ENCODE measurements at places on chromosomes 6 and 20.

DNA sequence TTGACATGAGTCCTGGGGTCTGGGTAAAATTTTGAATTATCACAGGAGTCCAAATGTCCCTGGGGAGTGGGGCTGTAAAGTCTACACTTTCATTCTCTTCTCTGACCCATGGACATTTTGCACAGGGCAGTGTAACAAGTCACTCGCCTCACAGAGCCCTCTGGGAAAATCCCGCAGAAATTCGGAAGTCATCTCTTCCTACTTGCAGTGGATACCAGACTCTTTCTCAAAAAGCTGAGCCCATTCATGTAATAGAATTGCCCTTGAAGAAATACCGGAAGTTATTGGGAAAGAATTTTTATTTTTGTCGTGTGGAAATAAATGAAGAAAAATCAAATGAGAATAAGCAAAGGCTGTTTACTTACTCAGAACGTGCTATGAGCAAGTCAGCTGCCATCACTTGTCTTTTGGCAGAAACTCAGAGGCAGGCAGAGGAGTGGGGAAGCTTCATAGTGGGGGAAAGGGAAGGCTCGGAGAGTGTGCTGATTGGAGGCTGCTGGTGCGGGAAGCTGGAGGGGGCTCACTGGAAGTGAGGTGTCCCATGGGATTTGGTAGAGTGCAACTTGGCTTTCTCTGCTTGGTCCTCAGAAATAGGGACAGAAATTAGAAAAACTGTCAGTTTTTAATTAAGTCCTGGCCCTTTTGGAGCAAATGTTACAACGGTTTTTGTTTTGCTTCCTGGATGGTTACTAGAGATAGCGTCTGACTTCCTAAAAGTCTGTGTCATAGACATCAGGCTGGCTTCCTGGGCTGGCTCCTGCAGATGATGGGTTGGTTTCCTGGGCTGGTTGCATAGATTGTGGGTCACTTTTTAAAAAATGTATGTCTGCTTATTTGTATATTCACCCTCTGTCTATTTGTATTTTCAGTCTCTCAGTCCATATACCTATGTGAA is 79.8 kb upstream of the EEF1E1 start:
- DNase-seq = no peak

- no peak for DNase-seq
These were observed 31.5 kb downstream of the SLC16A10 start for GRCh38 chr6:111118826-111119225.

DNA sequence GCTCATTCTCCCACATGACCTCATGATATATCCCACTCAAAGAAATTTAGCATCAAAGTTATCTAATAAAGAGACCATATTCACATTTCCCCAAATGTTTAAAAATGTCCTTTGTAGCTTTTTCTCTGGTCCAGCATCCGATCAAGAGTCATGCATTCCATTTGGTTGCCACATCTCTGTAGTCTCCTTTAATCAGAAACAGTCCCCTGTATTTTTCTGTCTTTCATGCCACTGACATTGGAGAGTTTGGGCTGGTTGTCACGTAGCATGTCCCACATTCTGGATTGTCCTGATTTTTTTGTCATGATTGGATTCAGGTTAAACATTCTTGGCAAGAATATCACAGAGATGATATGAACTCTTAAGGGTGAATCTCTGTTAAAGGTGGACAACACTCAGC is 55.7 kb downstream of the SNX5 start:
- DNase-seq = no peak

DNA sequence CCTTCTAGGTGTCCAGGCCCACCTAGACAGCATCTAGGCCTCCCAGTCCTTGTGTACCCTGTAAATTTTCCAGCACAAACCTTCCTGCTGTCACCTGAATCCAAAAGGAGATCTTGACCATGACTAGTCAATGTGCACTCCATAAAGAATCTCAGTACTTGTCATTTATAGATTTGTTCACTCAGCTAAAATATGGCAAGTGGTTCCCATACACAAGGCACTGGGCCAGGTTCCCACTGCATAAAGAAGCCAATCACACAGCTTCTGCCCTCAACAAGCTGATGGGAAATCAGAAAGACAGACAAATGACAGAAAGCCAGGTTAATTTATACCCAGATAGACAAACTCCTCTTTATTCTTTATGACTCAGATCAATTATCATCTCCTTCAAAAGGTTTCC is 526.8 kb downstream of the CD83 start:
- no peak for DNase-seq

DNA sequence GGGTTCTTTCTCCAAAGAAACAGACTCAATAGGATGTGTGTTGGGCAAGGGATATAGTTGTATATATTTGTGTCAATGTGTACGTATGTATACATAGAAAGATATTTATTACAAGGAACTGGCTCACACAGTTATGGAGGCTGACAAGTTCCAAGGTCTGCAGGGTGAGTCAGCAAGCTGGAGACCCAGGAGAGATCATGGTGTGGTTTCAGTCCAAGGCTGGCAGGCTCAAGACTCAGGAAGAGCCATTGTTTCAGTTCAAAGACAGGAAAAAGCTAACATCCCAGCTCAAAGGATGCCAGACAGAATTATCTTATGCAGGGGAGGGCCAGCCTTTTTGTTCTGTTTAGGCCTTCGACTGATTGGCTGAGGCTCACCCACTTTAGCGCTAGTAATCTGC is 89.9 kb upstream of the RALGAPA2 start:
- DNase-seq = no peak

GRCh38 chr6:33812669-33813068 is 8.9 kb upstream of the MLN start:
- DNase-seq = peak; percentile 21

- peak; percentile 10 for DNase-seq
These were observed 129.2 kb upstream of the PRND start for GRCh38 chr20:4592316-4593148.

DNA sequence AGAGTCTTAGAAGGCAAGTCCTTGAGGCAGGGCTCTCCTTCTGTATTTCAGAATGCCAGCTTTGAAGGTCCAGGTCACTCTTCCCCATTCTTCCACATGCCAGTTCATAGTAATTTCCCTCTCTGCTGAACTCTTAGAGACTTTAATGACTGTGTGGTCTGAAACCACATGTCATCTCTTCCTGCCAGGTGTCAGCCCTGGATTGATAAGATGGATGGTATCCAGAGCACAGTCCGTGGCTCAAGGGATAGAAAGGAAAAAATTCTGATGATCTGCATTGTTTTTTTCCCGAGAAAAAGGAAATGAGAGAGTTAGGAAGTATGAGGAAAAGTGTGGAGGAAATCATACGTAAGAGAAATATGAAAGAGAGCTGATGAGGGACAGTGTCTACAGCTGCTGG is 250.9 kb downstream of the TPBG start:
- DNase-seq = no peak

DNA sequence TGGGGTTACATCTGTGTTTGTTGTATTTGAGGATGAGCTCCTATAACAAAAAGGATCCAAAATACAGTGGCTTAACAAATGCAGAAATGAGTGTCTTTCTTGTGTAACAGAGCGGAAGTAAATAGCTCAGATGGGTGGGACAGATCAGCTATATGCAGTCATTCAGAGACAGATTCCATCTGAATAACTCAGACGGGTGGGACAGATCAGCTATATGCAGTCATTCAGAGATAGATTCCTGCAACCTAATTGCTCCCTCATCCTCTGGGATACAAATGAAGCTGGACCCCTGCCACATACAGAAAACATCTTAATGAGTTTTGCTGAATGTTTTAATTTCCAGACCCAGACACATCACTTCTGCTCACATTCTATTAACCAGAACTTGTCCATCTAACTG is 332.3 kb downstream of the BCKDHB start:
- no peak for DNase-seq

- DNase-seq = no peak
These were observed 5.2 kb downstream of the TEAD3 start for GRCh38 chr6:35491558-35492257.

DNA sequence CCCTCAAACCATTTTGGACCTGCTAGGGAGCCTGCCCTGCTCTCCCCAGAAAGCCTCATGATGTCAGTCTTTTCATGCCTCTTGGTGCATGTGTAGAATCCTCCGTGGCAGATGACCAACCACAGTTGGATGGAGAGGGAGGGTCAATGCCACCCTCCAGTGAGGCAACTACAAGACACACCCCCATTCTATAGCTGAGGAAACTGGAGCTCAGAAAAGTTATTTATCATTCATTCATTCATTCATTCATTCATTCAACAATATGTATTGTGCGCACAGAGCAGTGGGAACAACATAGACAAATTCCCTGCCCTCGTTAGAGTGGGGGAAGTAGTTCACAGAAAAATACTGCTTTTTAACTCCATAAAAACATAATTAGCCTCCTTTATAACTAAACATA is 16.8 kb downstream of the SNRPB start:
- DNase-seq = no peak

Data from stimulated activated CD4-positive, alpha-beta T cell treated with anti-CD3 and anti-CD28 coated beads, Interleukin-15, amount 100 ng/mL, for 1 hour (primary cell).